Activated CD4-positive, alpha-beta T cell treated with anti-CD3 and anti-CD28 coated beads for 36 hours (primary cell): ENCODE measurements at places on chromosomes 13 and 19. TPM values are rescaled to one million over a fixed set of nuclear protein-coding genes. Genes with fewer than 3 reads are reported as not detected.
A peak's percentile ranks its signal among the peaks of the same experiment; 100 is the strongest.

- peak; percentile 13 for DNase-seq
These were observed at the start of gene HS6ST3 for GRCh38 chr13:96089749-96090239. Gene HS6ST3 (plus strand): TSS chr13:96090107.

DNA sequence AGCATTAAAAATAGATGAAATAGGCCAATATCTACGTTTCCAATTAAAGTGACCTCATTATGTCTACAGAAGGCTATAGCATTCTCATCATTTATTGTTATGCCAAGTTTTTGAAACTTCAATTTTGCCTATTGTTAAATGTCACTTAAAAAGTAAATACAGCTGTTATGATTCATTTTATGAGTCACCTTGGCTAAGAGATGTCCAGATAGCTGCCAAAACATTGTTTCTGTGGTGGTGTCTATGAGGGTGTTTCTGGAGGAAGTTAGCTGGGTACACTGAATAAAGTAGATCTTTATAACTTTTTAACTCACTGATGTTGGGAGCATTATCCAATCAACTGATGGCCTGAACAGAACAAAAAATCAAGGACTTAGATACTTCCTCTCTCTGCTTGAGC is 1209.7 kb upstream of the PCDH9 start:
- no peak for DNase-seq

DNA sequence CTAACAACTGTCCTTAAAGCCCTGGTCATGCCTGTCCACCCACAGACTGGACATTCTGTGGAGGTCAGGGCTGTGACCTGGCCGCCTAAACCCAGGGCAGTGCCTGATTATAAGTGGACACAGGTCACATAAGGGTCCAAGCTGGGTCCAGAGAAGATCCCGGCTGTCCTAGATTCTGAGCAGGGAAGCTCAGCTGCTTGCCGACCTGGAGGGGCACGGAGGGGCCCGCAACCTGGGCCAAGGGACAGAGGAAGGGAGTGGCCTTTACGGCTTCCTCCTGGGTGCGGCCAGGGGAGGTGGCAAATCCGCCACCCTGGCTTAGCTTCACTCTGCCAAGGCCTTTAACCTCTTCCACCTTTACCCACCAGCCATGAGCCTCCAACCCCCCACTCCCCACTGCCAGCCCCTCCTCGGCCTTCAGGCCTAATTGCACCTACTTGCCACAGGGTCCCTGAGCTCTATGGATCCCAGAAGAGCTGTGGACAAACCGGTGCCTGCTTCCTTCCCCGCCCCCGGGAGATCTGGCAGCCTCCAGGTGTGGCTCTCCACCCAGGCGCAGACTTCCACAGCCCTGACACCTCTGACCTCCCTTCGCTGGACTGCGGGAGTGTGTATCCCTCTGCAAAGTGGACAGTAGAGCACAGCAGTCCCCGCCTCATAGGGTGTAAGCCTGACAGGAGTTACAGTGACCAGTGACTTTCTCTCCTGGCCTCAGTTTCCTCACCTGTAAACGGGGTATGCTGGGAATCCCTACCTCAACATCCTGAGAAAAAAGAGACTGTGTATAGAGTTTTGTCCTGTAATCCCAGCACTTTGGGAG is 1.7 kb downstream of the CD320 start:
- DNase-seq: peak; percentile 4

- no peak for DNase-seq
These were observed 6.2 kb downstream of the TLE6 start for GRCh38 chr19:2983351-2984214.

DNA sequence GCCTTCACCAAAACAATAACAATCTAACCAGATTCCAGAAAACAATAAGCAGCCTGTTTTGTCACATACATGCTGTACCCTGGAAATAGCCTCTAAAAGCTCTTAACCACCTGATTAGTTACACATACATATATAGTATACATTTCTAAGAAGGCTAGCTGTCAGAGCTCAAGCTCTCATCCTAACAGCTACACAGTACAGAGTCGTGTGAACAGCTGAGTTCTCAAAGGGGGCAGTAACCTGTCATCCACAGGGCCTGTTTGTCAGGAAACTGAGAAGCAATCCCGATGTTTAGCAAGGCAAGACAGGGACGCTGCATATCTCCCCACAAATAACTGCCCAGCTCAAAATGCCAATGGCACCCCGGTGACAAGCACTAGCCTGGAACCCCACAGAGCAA is 56.9 kb downstream of the STK24 start:
- no peak for DNase-seq

- peak; percentile 80 for DNase-seq
These were observed 56.5 kb downstream of the VAV1 start for GRCh38 chr19:6828698-6829633.

- no peak for DNase-seq
These were observed 496.7 kb downstream of the GPC6 start for GRCh38 chr13:93723316-93723715.

DNA sequence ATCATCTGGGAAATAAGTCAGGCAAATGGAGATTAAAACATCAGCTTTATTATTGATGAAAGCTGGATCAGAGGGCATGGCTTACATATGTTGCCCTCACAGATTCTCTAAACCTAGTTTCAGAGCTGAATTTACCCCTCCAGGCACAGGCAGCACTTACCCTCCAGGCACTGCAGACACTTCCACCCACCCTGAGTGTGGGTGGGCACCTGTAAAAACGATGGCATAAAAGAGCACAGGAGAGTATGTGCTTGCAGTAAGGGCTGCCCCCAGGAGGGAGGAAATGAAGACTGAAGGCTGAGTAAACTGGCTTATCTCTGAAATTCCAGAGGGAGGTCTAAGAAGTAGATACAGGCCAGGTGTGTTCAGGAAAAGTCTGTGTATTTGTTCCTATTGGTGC is 185.0 kb upstream of the HTR2A start:
- no peak for DNase-seq

- DNase-seq: no peak
These were observed 17.2 kb downstream of the BRSK1 start for GRCh38 chr19:55300886-55301458.

GRCh38 chr13:21673539-21673788 is 2.6 kb downstream of the FGF9 start:
- peak; percentile 58 for DNase-seq

- DNase-seq: no peak
These were observed 2523.2 kb upstream of the PCDH20 start for GRCh38 chr13:63938851-63939250.

GRCh38 chr13:106533101-106533942 is 2.1 kb downstream of the EFNB2 start:
- peak; percentile 54 for DNase-seq

DNA sequence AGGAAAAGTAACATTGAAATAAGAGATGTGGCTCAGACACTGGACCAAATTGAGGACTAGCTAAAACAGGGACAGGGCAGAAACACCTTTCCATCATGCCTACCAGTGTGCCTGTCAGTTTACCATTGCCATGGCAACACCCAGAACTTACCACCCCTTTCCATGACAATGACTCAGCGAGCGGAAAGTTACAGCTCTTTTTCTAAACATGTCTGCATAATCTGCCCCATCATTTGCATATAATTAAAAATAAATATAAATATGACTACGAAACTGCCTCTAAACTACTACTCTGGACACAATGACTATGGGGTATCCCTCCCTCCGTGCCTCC is 96.0 kb downstream of the UBL3 start:
- DNase-seq: peak; percentile 67

GRCh38 chr19:35528218-35529038 is at the start of gene SBSN:
Gene SBSN (minus strand): TSS chr19:35528311. CDS start chr19:35528281, 30 bp downstream.
- DNase-seq: no peak

- DNase-seq: no peak
These were observed 2.1 kb upstream of the PNPLA6 start for GRCh38 chr19:7533281-7533885.

DNA sequence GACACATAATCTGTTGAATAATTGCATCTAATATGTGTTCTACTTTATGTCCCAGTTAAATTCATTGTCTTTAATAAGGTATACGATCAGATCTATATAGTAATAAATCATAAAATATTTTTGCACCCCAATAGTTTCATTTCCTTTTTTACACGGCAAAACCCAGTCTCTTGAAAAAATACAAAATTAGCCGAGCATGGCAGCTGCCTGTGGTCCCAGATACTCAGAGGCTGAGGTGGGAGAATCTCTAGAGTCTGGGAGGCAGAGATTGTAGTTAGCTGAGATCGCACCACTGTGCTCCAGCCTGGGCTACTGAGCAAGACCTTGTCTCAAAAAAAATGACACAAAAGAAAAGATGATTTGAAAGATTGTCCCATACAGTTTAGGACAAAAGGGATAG is 52.3 kb upstream of the PARP4 start:
- no peak for DNase-seq

- no peak for DNase-seq
These were observed 2.8 kb downstream of the SERTAD1 start for GRCh38 chr19:40422748-40423566.

DNA sequence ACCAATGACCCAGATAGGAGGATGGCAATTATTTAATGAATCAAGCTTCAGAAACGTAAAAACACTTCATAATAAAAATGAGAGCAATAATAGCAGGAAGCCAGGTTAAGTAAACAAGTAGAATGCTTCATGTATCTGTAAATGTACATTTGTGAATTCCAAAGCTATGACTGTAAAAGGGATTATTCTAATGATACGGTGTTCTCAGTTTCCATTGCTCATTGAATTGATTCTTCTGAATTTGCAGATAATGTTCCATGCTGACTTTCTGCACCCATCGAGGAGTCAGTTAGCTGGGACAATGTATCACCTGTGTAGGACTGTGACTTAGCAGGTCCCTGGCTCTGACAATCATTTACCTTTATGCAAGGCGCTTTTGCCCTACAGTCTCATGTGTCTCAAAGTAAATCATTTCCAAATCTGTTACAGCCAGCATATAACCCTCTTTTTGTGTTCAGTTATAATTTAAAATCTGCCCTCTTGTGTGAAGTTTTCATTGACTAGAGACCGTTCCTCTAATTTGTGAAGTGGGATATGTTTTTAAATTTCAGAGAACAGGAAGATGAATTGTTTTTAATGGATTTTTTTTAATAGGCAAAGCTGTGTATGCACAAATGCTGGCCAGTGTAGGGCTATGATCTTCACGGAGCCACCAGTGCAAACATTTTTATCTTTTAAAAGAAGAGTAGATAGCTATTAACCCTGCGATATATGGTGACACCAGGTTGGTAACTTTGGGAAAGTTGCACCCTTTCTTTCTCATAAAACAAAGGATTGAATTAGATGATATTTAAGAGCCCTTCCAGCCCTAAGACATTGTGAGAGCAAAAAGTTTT is 267.1 kb downstream of the KLF5 start:
- no peak for DNase-seq

- DNase-seq: peak; percentile 92
These were observed 63.6 kb downstream of the ZNF429 start for GRCh38 chr19:21568816-21569493.

- no peak for DNase-seq
These were observed 101.2 kb upstream of the RAP2A start for GRCh38 chr13:97332742-97333141.

The SYCN gene
- not detected for total RNA-seq

The KANK3 gene
- total RNA-seq: 0.98 TPM

The ZNF90 gene
- 21.6 TPM for total RNA-seq

The VSTM2B gene
- total RNA-seq: not detected

The OR4F17 gene
- total RNA-seq: not detected

The ZNF536 gene
- total RNA-seq: not detected

The DLL3 gene
- 0.94 TPM for total RNA-seq

The AP1M1 gene
- 92.0 TPM for total RNA-seq

The KLF2 gene
- 0.90 TPM for total RNA-seq

The APOE gene
- 0.55 TPM for total RNA-seq

The ZNF468 gene
- 12.9 TPM for total RNA-seq

The C19orf85 gene
- total RNA-seq: not detected
